ENCODE measurements at places on chromosomes 7 and 10.

DNA sequence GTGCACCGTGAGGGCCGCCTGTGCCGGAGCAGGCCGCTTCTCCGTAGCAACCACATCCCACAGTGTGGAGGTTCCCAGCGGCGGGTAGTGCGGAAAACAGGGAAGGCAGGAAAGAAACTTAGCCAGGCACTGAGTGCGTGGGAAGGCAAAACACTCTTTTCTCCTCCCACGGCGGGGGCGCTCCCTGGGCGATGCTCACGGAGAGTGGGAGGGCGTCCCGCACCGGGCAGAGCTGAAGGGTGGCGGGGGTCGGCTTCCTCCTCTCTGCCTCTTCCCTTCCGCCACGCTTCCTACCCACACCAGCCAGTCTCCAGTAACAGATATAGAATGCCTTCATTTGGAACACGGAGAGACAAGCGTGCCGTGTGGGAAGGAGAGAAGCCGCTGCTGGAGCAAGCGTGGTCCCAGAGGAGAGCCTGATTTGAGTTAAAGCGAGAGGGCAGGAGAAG lies 252.5 kb downstream of the PAXIP1 start:
- DNase-seq, result no peak

DNA sequence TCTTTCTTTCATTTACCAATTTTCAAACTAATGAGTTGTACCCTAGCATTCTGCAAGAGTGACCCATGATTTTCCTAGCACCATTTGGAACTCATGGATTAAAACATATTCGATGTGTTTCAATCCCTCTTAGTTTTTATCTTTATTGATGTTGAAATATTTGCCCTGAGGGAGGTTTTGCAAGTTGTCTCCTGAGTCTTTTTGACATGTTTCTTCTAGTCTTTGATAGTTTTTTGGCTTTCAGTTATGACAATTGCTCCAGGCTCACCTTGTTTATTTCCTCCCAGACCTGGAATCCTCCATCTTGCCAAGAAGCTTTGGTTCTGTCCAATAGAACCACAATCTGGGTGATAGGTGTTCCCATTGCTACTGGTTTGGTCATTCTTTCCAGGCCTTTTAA lies 327.8 kb downstream of the WDR11 start:
- no peak for DNase-seq

- no peak for DNase-seq
Measured at GRCh38 chr10:109737626-109738025, 185.7 kb downstream of the XPNPEP1 start.

DNA sequence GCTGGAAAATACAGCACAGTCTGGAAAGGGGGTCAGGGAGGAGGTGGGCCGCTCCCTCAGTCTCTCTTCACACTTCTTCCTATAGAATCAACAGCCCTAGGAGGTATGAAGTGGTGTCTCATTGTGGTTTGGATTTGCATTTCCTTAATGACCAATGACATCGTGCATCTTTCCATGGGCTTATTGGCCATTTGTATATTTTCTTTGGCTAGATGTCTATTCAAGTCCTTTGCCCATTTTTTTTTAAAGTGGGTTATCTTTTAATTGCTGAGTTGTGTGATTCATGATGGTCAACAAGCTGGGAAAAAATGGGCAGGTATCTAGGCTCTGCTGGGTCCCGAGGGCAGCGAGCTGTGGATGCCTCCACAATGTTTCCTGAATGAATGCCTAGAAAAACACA lies 29.1 kb downstream of the TMEM130 start:
- no peak for DNase-seq

DNA sequence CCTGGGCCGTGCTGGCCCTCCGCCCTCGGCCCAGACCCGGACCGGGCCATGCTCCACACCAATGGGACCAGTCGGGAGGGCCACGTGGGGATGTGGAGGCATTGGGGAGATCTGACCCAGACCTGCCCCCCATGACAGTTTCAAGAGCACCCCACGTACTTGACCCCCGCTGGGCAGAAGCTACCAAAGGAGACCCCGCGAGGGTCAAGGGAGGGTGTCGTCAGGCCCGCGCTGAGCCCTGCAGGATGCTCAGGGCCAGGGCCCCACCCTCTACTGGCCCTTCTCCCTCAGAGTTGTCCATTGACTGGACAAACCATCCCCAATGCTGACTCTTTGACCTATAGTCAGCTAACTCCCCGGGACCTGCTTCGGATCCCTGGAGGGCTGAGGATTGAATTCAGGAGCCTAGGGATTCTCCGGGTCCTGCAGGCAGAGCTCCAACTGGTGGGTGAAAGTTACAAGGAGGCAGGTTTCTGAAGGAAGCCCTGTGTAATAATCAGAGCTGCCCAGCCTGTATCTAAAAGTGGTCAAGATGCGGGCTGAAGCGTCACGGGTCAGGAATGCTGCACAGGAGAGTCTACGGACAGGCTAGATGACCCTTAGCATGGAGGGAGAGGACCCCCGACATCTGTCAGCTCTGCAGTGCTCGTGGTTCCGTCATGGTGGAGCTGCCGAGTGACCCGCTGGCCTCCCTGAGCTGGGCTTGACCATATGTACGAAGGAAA lies 498 bp upstream of the CALHM2 start:
- no peak for DNase-seq

GRCh38 chr10:99470327-99470726 lies 39.9 kb upstream of the GOT1 start:
- no peak for DNase-seq

Measured in eye (tissue), 1 donor.